ENCODE measurements at places on chromosomes 1 and 21.
A peak's percentile ranks its signal among the peaks of the same experiment; 100 is the strongest.

GRCh38 chr1:30684881-30685795 is 38.2 kb downstream of the MATN1 start:
- DNase-seq, result no peak

DNA sequence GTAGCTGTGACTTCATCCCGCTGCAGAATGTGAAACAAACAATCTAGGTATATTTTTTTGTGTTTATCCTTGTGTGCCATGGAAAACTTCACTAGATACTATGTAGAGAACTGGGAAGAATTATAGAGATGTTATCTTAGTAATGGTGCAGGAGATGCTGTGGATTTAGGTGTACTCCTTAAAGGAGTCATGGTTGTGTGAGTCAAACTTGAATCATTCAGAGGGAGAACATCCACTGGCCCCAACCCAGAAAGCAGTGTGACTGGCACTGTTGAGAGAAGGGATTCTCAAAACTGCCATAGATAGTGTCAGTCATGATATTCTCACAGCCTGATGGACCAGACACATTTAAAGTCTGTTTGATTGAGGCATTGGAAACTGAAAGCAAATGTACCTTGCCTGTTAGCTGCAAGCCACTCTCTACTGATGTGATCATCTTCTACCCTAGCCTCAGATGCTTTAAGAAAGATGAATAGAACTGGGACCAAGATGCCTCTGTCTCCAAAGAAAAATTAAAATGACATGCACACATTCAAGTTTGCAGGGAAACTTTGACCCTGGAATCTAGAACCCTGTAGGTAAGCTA is 754.6 kb downstream of the MRPL39 start:
- no peak for DNase-seq

GRCh38 chr1:204350857-204351573 is 8.7 kb downstream of the PLEKHA6 start:
- DNase-seq, result peak; percentile 94

DNA sequence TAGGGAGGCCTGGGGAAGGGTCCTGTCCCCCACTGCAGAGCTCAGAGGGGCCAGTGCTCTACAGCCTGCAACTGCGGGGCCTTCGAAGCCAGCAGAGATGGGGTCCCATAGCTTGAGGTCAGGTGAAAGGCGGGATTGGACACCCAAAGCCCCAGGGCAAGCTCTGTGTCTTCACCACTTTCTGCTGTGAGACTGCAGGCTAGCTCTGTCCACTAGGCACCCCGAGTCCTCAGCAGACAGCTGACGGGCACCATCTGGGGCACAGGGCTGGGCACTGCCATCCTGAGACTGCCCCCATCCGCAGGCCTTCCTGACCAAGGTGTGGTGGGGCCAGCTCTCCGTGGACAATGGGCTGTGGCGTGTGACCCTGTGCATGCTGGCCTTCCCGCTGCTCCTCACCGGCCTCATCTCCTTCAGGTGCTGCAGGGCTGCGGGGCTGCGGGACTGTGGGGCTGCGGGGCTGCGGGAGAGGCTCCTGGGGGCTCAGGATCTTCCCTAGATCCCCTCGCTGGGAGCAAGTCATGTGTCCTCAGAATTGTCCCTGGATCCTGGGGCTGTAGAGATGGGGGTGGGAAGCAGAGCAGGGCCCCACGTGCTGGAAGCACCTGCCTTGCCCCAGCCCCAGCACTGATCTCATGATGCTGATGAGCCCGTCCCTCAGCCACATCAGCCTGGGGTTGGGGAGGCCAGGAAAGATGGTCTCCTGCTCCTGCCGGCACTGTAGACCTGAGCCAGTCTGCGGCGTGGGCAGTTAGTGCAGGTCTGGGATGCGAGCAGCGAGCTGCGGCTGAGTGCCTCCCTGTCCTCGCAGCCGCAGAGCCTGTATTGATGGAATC is 46.8 kb downstream of the TRPM2 start:
- no peak for DNase-seq

DNA sequence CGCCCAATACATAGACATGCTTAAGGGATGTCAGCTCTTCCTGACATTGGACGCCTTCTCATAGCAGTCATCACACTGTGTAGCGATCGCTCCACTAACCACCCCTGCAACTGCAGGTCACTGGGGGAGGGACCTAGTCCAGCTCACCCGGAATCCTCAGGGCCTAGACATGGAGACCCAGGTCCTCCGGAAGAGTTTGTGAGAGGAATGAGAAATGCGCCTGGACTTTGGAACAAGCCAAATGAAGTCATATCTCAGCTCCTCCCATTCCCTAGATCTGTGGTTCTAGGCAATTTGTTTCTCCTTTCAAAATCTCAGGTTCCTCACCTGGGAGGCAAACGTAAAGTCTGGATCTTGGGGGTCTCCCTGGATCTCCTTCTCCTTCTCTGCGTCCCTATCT is 253.3 kb downstream of the KAZN start:
- no peak for DNase-seq

- DNase-seq, result peak; percentile 70
These were observed 19.8 kb downstream of the SPOCD1 start for GRCh38 chr1:31795801-31796621.

- peak; percentile 48 for DNase-seq
These were observed 42.7 kb downstream of the SGIP1 start for GRCh38 chr1:66576645-66577044.

GRCh38 chr1:204529371-204529895 is 13.2 kb downstream of the MDM4 start:
- DNase-seq, result peak; percentile 23

- no peak for DNase-seq
These were observed 15.6 kb downstream of the NTRK1 start for GRCh38 chr1:156876281-156876680.

- no peak for DNase-seq
These were observed 34.8 kb upstream of the NPL start for GRCh38 chr1:182754543-182755314.

DNA sequence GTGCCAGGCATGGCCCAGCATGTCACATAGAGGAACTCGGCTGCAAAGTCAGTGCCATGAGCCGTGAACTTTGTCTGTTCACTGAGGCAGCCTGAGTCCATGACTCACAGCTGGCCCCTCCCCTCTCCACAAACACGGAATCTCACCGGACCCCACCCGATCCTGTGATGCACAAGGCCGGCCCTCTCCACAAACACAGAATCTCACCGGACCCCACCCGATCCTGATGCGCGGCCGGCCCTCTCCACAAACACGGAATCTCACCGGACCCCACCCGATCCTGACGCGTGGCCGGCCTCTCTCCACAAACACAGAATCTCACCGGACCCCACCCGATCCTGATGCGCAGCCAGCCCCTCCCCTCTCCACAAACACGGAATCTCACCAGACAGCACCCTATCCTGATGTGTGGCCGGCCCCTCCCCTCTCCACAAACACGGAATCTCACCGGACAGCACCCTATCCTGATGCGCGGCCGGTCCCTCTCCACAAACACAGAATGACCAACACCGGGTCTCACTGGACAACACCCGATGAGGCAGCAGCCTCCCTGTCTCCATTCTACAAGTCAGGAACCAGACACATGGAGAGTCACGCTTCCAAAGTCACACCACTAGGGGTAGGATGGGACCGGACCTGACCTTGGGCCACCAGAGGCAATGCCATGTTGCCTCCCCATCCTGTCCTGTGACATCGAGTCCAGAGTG is 39.6 kb upstream of the GPR153 start:
- no peak for DNase-seq

GRCh38 chr1:106699433-106699832 is 357.0 kb upstream of the PRMT6 start:
- DNase-seq, result no peak

DNA sequence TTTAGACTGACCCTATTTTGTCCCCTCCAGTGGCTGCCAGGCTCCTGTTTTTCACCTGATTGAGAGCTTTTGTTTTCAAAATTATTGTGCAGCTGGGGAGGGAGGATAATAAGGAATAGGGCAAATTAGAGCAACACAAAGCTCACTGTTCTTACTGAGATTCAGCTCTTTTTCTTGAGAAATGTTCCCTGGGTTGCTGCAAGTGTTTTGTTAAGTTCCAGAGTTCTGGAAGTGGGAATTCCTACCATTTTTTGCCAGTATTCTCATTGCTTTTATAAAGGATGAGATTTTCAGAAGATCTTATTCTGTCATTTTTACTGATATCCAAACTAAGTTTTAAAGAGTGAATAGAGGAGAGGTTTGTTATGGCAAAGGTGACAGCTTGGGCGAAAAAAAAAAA is 417.7 kb downstream of the SIPA1L2 start:
- DNase-seq, result no peak

DNA sequence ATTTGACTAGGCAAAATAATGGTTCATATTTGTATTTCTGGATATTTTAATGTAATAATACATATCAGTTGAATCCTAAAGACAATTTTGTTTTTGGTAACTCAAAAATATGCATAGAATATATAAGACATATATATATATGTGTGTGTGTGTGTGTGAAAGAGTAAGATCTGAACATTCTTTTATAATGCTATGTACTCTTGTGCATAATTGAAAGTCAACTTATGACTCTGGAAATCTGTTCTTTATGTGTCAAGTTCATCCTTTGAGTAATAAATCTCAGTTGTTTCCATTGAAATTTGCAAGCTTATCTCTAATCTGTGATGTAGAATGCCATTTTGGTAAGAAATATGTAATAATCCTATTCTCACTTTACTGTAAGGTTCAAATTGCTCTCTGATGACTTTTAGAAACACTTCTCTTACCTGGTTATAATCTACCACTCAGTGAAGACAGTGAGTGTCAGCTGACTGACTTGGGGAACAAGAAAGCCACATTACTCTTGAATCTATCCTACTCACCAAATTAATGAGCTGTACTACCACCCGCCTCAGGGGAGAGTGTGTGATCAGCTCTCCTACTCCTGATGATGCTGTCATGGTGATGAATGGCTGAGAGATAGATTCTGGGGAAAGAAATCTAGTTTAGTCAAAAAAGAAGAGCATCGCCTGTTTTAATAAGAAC is 15.0 kb upstream of the NEK7 start:
- DNase-seq, result no peak

DNA sequence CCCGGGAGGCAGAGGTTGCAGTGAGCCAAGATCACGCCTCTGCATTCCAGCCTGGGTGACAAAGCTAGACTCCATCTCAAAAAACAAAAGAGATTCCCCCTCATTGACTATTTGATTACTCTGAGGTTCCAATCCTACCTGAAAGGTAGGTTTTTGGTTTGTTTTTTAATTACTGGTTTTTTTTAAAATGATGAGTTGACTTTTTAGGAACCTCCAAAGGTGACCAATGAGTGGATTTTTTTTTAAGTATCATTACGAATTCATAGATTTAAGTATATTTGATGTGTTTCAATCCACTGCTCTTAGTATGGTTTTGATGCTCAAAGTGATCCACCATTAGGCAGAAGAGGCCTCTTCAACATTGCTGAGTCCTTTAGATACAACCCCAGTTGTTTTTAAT is 47.9 kb upstream of the LAX1 start:
- DNase-seq, result no peak

DNA sequence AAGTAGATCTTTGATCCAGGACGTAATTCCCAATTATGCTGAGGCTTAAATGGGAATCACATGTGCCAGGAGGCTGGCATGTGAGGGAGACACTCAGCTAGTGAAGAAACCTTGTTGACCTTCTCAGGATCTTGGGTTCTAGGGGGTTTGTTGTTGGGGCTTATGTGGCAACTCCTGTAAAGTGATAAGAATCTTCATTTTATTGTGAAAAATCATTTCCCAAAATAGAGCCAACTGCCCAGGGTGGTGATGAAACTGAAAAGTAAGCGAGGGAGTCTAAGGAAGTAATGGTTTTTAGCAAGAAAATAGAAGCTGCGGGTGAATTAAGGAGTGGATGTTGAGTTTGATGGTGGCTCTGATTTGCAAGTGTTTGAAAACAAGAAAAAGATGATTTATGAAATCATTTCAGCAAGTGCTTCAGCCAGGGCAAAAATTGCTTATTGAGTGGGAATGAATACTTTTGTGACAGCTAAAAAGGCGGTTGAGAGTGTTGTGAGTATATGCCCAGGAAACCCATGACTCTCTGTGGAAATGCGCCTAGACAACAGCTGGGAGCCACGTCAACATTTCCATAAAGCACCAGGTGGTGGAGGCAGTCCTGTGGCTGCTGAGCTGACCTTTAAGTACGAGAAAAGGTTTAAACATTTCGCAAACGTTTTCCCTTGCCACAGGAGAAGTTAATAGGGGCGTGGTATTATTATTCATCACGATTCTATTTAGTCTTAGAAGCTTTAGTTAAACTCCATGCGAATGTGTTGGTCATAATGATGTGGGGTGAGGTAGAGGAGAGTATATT is 102.7 kb downstream of the HMGB4 start:
- DNase-seq, result no peak

DNA sequence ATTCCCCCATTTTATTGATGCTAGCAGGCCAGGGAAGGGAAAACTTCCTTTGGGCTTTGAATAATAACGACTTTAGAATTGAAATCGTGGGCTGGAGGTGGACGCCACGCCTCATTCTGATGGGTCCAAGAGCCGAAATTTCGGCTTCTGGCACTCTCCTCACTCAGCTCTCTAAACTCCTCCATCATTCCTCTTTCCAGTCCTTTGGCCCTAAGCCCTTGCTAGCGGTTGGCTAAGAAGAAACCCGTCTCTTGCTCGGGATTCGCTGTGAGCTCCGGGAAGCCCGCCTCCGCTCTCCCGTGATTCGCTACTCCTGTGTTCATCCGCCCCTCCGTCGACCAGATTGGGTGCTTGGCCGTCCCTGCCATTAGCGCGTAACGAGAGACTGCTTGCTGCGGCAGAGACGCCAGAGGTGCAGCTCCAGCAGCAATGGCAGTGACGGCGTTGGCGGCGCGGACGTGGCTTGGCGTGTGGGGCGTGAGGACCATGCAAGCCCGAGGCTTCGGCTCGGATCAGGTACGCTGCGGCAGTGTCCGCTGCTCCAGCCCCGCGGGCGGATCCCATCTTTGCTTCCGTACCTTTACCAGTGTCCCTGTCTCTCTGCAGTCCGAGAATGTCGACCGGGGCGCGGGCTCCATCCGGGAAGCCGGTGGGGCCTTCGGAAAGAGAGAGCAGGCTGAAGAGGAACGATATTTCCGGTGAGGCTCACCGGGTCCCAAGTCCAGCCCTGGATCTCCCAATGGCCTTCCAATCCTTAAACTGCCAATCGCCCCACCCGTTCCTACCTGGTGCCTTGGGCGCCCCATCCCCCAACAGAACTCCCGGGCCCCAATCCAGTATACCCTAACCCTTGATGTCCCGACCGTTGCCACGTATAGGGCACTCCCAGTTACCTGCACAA is at the start of gene ATP5IF1:
TSS of gene ATP5IF1 (plus strand) at position 370 of the 901 bp plus-strand sequence. CDS start at position 430, 60 bp downstream.
- peak; percentile 92 for DNase-seq

DNA sequence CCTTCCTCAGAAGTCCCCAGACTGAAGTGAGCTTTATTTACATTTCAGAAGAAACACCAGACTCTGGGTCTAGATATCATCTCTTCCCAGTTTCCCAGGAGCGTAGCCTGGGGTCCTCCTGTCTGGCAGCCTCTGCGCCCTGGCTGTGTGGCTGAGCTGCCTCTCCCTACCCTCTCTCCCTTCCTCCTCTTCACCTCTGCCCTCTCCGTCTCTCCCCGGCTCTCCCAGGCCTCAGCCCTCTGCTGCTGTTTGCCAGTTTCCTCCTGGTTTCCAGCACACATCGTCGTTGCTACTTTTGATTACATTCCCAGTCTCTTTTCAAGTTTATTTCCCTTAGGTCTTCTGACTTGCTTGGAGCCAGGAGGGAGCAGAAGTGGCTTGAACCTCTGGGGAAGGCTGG is 91.1 kb upstream of the DISP3 start:
- DNase-seq, result no peak

GRCh38 chr1:156499194-156499841 is 1.3 kb downstream of the MEF2D start:
- DNase-seq, result no peak
